NCI-H1436 treated with DMSO at 0.1 percent for 48 hours (cell line): ENCODE measurements at places on chromosomes 4 and X.
A peak's percentile ranks its signal among the peaks of the same experiment; 100 is the strongest.

- DNase-seq: no peak
Observed at GRCh38 chr4:138085736-138086305, 156.3 kb downstream of the SLC7A11 start.

DNA sequence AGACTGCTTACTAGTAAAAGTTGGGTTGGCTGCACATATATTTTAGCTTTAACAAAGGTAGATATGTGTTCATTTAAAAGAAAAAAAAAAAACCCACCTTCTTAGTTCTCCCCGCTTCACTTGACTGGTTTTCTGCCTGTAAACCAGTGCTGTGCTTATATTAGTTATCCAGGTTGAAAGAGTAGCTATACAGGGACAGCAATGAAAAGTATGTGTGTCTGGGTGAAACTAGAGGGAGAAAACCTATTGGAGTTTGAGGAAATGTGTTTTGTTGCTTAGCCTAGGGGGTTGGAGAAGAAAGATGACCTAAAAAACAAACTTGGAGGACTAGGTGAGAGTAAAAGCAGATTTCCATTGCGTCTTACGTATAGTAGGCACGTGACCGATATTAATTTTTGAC, 4.5 kb downstream of the JADE1 start:
- no peak for DNase-seq

DNA sequence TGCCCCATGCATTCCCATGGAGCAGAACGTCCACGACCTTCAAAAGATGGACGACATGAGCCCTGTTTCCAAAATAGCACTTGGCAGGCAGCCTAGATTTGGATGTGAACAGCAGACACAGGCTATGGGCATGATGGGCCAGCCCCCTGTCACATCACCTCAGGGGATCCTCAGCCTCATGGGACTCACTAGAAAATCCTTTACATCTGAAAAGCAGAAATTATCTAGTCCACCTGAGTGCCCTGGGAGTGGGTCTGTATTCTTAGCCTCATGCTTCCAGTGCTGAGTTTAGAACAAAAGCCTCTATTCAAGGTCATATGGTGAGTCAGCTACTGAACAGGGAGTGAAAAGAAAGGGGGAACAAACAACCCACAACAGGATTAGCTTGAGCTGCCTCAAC, 35.8 kb downstream of the GRIA3 start:
- DNase-seq: no peak

DNA sequence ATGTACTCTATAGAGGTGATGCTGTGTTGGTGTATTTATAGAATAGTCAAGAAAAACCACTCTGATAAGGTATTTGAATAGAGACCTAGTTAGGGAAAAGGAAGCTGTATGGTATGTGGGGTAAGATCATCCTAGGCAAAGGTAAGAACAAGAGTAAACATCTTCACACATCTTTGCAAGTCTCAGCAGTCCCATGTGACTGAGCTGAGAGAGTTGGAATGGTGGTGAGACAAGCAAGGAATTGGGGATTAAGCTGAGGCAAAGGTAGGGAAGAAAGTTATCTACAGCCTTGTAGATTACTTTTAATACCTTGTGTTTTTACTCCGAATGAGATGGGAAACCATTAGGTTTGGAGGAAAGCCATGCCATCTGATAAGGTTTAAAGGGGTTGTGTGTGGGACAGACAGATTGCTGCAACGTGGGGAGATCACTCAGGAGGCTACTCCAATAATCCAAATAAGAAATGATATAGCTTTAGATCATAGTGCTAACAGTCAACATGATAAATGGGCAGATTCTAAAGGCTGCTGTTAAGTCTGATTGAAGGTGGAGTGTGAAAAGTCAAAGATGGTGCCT, 31.7 kb upstream of the MANBA start:
- DNase-seq: no peak

- DNase-seq: no peak
Observed at GRCh38 chrX:70141373-70141772, 8.1 kb downstream of the IGBP1 start.

DNA sequence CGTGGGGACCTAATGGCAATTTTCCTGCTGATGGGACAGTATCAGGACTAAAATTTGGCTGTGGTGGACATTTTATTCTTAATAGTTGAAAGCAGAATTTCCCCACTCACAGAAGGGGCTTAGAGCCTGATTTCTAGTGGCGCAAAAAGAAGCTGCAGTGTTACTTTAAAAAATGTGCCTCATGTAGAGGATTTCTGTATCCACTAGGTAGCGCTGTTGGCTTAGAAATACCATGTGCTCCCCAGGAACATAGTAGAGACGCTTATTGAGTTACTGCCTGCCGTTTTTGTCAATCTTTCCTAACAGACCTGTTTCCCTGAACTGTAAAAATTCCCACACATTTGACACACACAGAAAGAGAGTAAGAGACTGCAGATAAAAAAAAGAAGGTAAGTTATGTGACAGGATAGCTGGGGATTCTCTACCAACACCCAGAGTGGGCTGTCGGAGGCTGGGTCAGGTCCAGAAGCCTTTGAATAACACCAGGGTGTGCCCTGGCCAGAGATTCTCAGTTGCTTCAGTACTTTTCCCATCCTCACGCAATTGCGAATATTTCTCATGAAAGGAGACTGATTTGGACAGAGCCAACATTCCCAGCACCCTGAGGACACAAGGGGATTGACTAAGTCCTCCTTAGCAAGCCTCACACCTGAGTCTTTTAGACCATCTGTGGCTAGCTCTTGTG, 88.4 kb downstream of the ZXDA start:
- DNase-seq: peak; percentile 0
